ENCODE measurements at places on chromosomes 1 and 21.

GRCh38 chr21:44740742-44741141, 29.4 kb upstream of the TSPEAR start:
- DNase-seq: no peak

GRCh38 chr1:224497714-224498573, 63.3 kb upstream of the WDR26 start:
- peak; percentile 35 for DNase-seq

- no peak for DNase-seq
Measured at GRCh38 chr1:159352436-159352835, 50.3 kb downstream of the FCER1A start.

GRCh38 chr1:27588256-27589232, 15.4 kb downstream of the AHDC1 start:
- DNase-seq: no peak

GRCh38 chr1:36641776-36642175, 159.1 kb upstream of the CSF3R start:
- DNase-seq: no peak

- no peak for DNase-seq
Measured at GRCh38 chr1:59436637-59437036, 139.7 kb downstream of the FGGY start.

DNA sequence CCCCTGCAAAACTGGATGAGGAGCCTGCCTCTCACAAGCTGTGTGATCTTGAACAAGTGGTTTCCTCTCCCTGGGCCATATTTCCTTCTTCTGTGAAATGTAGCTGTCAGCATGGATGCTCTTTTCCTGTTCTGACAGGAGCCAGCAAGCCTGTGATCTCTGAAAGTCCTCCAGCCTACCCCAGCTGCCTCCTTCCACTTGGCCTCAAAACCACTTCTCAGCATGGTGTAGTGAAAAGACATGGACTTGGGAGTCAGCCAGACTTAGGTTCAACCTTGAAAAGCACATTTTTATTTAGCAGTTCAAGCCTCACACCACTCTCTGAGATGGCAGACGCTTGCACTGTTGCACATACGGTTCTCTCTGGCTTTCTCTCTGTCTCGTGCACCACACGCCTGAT, 292.9 kb upstream of the DUSP10 start:
- no peak for DNase-seq

- DNase-seq: no peak
Measured at GRCh38 chr1:161200421-161200991, 1.7 kb upstream of the ADAMTS4 start.

DNA sequence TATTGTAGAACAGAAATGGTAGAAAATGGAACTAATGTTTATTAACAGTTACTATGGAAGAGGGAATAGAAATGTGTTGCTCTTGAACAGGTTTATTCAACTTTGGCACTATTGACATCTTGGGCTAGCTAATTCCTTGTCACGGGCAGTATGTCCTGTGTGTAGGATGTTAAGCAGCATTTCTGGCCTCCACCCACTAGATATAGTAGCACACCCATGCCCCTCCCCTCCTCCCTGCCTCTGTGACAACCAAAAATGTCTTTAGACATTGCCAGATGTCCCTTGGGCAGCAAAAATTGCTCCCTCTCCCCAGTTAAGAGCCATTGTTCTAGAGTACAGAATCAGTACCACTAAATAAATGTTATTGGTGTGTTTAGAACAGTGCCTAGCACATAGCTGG, 91.4 kb upstream of the TPTE start:
- no peak for DNase-seq

GRCh38 chr1:221087919-221088318, 208.7 kb downstream of the HLX start:
- DNase-seq: no peak

GRCh38 chr1:233114159-233114558, 163.7 kb downstream of the NTPCR start:
- DNase-seq: no peak

- no peak for DNase-seq
Measured at GRCh38 chr1:23551849-23552248, 7.5 kb downstream of the ID3 start.

GRCh38 chr1:64470665-64471217, 812 bp downstream of the CACHD1 start:
- DNase-seq: no peak

DNA sequence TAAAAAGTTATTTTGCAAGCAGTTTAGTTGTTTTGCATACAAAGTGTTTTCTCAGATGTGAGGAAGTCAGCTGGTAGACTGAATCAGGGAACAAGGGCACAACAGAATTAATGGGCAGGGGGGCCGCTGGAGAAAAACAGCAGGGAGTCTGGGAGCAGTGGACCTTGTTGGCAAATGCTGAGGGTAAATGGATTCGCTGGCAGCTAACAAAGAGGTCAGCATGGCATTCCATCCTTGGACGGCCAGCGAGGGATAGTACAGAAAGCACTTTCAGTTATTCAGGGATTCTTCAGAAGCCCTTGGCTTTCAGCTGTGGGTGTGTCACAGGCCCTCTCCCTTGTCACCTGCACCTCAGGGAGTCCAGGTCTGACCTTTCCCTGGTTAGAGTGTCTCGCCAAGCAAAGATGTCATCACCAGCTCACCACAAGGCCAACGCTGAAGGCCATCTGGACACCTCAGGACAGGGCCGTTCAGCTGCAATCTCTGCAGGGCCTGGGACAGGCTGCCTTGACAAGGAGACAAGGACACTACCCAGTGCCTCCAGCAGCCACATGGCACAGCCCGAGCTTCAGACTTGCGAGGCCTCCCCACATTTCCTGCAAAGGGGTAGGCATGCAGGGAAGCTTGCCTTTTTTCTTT, 90.4 kb downstream of the KCNN3 start:
- no peak for DNase-seq

- DNase-seq: no peak
Measured at GRCh38 chr1:6779089-6779805, 6.0 kb upstream of the CAMTA1 start.

DNA sequence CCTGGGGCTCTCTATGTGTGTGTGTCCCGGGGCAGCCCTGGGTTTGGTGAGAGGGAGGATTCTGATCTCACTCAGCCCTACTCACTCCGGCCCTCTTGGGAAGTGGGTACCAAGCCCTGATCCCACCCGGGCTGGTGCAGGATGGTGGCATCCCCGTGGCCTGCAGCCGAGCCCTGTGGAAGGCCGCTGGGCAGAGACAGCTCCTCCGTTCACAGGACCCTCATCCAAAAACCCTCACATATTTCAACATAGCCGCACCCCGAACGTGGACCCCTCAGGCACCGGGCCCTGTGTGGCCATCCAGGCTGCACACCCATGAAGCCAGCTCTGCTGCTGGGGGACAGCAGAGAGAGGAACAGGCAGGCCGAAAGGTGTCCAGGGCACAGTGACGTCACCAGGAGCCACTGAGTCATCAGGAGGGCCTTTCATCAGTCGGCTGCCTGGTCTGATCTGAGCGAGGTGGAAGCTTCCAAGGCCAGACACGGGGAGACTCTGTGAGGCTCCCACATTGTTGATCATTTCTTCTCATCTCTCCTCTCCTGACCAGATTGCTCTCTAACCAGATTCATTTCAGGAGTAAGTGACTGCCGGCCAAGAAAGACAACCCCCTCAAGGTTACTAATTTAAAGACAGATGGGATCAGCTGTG, 16.2 kb upstream of the GPR157 start:
- no peak for DNase-seq

DNA sequence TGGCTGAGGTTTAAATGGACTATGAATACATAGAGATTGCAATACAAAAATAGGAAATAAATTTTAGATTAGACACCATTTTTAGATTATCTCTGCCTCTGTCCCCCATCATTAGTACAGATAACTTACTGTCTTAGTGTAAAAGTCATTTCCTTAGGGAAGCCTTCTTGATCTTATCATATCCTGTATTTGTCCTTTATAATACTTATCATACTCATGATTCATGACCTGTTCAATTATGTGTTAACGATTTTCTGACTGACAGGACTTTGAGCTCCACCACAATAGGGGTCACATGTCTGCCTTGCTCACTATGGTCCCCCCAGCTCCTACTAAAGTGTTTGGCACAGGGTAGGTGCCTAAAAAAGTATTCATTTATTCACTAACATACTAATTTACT, 14.6 kb downstream of the TEX38 start:
- no peak for DNase-seq

GRCh38 chr1:28066393-28067154, 21.8 kb downstream of the EYA3 start:
- DNase-seq: no peak

DNA sequence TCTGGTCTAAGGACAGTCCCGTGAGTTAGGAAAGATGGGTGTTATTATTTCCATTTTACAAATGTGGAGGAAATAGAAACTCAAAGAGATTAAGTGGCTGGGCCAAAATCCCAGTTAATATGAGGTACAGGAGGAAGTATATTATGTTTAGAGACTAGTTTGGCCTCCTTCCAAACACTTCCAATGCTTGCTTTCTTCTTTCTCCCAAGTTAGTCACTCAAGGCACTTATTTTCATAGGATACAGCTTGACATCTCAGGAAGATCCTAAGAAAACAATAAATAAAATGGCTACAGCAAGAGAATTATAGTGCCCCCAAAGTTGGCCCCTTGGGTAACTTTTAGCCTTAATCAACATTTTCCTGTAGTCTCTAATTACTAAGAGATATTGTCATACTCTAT, 47.5 kb upstream of the IPO9 start:
- DNase-seq: no peak

- DNase-seq: no peak
Measured at GRCh38 chr1:234975122-234975940, 153.3 kb downstream of the TOMM20 start.

DNA sequence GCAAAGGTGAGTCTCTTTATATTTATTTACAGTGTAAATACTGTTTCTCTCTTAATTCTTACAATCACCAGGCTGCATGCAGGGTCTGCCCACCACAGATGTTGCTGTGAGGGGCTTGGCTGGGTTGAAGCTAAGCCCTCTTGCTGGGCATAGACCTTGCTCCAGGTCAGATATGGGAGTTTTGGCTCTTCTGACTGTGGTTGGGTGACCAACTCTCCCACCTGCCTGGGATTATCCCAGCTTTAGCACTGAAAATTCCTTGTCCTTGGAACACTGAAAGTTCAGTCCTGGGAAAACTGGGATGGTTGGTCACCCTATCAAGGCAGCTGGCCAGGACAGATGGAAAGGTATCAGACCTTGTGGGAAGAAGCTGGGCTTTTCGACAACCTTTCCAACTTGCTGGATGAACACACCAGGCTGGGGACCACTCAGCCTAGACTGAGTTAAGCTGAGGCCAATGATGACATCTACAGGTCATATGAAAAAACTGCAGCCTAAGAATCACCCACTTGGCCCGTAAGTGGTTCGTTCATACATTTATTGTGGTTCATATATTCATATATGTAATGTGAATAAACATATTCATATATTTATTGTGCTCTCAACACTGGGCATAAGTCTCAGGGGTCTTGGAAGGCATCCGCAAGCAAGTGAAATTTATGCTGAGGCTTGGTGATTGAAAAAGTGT, 26.6 kb upstream of the HPDL start:
- DNase-seq: no peak

- no peak for DNase-seq
Measured at GRCh38 chr1:156160000-156160742, 6.8 kb downstream of the SEMA4A start.

- DNase-seq: no peak
Measured at GRCh38 chr1:7373876-7374562, 397.1 kb upstream of the VAMP3 start.

- no peak for DNase-seq
Measured at GRCh38 chr1:166900987-166901386, 24.9 kb upstream of the TADA1 start.

GRCh38 chr21:44334329-44335030, 4.7 kb downstream of the CFAP410 start:
- DNase-seq: no peak

- no peak for DNase-seq
Measured at GRCh38 chr1:102742426-102742825, 365.9 kb downstream of the COL11A1 start.

- DNase-seq: no peak
Measured at GRCh38 chr1:30385246-30385995, 338.0 kb downstream of the MATN1 start.

- no peak for DNase-seq
Measured at GRCh38 chr1:99577313-99577712, 68.6 kb upstream of the PALMD start.

- no peak for DNase-seq
Measured at GRCh38 chr1:18411820-18412641, 68.7 kb upstream of the KLHDC7A start.

GRCh38 chr1:5751833-5752745, 240.1 kb downstream of the NPHP4 start:
- no peak for DNase-seq

DNA sequence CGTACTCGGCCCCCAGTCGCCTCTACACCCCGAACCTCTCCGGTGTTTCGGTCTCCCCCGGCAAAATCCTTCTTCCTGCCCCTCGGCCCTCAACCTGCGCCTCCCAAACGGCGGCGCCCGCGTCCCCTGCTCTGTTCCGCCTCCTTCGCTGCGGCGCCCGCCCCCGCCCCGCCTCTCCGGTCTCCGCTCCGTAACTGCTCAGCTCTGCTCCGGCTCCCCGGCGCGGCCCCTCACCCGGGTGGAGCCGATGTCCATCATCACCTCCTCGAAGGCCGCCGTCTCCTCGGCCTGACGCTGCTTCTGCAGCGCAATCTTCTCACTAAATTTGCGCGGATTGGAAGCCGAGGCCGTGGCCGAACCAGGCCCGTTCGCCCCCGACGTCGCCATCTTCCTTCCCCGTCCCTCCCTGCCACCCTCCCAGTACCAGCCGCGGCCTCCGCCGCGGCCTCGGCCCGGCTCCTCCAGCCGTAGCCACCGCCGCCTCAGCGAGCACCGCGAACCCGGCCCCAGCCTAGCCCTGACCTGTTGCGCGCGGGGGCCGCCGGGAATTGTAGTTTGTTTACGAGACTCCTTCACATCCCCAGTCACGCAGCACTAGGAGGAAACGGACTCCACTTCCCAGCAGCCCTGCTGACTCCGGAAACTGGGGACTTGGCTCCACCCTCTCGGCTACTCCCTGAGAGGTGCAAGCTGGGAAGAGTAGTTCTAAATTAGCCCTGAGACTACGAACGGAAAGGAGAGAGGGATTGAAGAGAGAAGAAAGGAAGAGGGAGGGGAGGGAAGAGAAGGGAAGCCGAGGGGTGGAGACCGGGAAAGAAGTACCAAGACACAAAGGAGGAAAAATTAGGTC, at the start of gene CRTC2:
Gene CRTC2, minus strand, starts transcription at position 502 of the 850 bp plus-strand sequence. Its CDS starts 115 bp downstream, at position 387.
- DNase-seq: peak; percentile 88

- no peak for DNase-seq
Measured at GRCh38 chr1:41784531-41785274, 134.0 kb downstream of the HIVEP3 start.

GRCh38 chr1:4830707-4831106, 176.3 kb downstream of the AJAP1 start:
- no peak for DNase-seq

DNA sequence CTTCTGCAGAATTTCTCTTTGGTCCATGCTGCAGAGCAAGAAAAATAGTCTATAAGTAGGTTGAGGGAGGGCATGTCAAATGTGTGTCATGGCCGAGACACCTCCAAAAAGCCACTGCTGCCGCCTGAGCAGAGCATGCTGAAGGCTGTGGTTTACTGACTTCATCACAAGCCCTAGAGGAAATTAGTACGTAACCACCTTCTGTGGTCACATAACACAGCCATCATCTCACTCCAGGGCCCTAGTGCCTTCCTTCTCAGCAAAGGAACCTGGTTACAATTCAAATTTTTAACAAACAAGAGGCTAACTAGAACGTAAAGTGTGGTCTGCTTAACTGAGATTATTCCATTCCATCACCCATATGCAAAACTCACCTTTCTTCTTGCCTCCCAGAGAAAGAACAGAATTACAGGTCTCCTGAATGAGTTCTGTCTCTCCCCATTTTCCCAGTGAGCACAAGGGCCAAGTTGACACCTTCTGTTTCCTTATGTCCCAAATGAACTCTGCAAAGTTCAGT, at the start of gene PTPN22:
Gene PTPN22, minus strand, starts transcription at position 116 of the 517 bp plus-strand sequence.
- DNase-seq: peak; percentile 60

- DNase-seq: no peak
Measured at GRCh38 chr1:15958793-15959192, 17.1 kb downstream of the ZBTB17 start.

All from stimulated activated CD4-positive, alpha-beta T cell treated with anti-CD3 and anti-CD28 coated beads, Interleukin-1b, Interleukin-23, amount 100 ng/mL, for 1 hour (primary cell).